Stimulated activated CD4-positive, alpha-beta T cell treated with anti-CD3 and anti-CD28 coated beads, TNF-alpha, amount 100 ng/mL, for 1 hour (primary cell): ENCODE measurements at places on chromosomes 2 and 18.

DNA sequence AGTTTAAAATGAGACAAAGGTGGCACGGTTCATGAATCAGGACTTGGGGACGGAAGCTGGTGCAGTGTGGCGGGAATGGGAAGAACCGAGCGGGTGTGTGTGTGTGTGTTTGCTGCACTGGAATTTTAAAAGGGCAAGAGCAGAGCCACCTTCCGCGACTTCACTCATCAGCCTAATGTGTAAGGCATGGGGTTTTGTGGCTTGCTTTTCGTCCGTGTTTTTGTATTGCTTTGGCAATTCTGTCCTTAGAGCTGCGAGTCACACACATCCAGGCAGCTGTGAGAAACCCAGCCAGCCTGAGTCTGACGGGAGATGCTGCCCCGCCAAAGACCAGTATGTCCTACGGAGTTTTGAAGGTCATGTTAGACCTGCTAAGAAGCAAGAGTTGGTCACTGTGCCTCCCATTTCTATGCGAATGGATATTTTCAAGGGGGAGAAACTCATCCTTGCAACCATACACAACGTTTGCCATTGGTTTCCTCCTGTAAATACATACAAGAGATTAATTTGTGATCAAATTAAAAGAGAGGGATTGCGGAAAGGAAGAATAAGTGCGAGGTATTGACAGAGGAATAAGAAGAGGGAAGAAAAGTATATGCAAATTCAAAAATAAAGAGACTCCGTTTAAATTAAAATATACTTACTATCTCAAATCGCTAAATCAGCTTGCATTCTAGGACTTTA, 665 bp upstream of the CACNB4 start:
- DNase-seq, result no peak

- no peak for DNase-seq
Observed at GRCh38 chr2:99881901-99882591, 260.3 kb downstream of the AFF3 start.

DNA sequence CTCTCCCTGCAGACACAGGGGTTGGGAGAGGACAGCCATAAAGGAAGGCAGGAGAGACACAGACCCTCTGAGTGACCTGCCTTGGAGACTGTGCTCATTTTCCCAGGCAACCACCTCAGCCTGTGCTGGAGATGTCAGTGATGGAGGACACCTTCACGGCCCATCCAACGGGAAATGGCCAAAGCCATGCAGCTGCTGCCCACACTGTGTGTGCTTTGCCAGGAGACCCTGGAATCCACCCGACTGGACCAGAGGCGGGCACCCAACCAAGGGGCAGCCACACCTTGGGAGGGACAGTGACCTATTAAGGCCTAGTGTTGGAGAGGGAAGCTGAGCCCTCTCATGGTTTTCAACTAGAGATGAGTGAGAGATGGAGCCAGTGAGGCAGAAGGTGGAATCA, 192.5 kb downstream of the SMAD2 start:
- DNase-seq, result no peak

- DNase-seq, result no peak
Observed at GRCh38 chr18:24695168-24695567, 234.7 kb downstream of the HRH4 start.

- no peak for DNase-seq
Observed at GRCh38 chr2:38873763-38874162, 2.0 kb downstream of the DHX57 start.

DNA sequence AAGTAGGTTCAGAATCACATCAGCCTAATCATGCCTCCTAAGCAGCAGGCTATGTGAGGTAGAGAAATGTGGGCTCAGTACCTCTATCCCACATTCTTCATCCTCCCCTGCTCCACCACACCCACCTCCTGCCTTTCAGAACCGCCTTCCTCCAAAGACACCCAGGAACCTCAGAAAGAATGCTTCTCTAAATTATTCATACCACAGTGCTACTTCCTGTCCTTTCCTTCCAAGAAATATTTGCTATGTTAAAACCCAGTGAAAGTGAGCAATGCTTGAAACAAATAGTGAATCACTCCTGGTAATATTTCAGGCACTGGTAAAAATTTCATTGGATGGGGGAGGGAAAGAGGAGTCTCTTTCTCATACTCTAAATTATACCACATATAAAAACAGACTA, 24.0 kb upstream of the CREB1 start:
- DNase-seq, result no peak

GRCh38 chr2:185384822-185385560, 353.6 kb upstream of the FSIP2 start:
- no peak for DNase-seq

DNA sequence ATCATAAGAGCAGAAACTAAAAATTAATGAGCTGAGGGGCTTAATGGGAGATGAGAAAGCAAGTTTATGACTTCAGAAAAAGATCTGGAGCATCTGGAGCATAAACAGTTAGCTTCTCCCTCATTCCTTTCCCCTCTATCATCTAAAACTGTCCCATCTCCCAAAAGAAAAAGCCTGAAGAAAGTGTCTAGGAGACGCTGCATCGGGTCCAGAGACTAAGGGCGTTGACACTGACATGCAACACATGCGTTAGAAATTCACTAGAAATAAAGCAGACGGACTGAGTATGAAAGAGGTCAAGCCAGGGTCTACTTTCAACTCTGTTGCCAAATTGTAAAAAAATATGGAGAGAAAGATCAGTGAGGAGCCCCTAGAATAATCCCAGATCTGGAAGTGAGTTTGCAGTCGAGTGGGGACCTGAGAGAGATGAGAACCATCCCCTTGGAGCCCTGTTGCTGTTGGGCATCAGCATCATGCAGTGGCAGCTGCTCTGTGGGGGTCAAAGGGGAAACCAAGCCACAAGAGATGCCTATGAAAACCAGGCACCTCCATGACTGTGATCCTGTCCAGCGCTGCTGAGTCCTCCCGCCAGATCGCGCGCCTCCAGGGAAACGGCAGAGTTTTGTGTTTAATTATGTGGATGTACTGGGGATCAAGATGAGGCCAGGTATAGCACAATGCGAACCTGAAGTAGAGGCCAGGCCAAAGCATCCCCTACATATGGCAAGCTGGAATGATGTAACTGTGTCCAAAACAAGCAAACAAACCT, 13.9 kb downstream of the ANTXR1 start:
- DNase-seq, result no peak

DNA sequence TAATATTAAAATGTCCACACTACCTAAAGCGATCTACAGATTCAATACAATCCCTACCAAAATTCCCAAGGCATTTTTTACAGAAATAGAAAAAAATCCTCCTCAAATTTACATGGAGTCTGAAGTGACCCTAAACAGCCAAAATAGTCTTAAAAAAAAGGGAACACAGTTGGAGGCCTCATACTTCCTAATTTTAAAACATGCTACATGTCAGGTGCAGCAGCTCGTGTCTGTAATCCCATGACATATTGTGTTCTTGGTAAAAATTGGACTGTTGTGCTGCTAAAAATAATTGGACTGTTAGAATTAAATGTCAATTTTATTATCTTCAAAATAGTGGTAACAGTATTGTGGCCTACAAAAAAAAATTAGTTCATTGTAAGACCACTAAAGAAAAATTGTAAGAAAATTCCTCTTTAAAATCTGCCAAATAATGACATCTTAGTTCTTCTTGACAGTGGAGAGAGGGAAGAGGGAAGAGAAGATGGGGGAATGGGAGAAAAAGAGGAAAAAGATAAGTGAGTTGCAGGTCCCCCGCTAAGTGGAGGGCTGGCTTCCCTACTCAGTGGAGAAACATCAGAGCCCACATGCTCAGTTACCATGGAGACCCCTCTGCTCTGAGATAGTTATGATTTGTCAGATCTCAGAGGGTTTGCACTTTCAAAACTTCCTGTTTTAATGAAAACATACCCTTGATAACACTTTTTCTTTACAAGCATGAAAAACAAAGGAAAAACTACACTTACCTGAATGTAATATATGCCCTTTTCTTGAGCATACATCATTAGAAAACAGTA, 46.5 kb downstream of the UNC50 start:
- no peak for DNase-seq

DNA sequence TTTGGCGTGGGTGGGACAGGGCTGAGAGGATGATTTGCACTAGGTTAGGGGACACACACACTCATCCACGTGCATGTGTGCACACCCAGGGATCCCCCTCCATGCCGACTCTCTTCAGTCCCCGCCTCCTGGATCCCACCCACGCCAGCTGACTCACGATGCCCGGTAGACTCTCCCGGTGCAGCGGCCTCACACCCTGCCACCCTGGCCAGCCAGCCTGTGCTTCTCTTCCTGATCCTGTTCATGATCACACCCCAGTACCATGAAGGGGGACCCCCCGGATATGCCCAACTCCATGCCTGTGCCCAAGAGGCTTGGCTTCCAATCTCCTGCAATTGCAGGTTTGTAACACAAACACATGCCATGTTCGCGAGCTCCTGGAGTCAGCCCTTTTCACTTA, 157.8 kb upstream of the HDAC4 start:
- DNase-seq, result no peak
